ENCODE measurements at places on chromosomes 3 and 15.

DNA sequence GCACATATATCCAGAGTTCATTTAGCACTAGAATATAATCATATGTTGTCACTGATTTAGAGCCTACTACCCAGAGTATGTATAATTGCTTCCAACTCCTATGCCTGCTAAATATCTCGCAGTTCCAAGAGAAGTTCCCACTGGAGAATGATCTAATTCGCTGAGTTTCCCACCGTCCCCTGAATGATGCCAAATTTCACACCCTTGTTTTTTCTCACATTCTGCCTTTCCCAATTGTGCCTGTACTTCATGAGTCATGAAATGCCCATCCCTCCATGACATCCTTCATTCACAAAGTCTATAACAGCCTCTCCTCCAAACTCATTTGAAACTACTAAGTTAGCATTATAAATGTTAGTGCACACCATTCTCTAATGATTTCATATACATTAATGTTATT, 177.2 kb downstream of the CBLB start:
- DNase-seq, result no peak

DNA sequence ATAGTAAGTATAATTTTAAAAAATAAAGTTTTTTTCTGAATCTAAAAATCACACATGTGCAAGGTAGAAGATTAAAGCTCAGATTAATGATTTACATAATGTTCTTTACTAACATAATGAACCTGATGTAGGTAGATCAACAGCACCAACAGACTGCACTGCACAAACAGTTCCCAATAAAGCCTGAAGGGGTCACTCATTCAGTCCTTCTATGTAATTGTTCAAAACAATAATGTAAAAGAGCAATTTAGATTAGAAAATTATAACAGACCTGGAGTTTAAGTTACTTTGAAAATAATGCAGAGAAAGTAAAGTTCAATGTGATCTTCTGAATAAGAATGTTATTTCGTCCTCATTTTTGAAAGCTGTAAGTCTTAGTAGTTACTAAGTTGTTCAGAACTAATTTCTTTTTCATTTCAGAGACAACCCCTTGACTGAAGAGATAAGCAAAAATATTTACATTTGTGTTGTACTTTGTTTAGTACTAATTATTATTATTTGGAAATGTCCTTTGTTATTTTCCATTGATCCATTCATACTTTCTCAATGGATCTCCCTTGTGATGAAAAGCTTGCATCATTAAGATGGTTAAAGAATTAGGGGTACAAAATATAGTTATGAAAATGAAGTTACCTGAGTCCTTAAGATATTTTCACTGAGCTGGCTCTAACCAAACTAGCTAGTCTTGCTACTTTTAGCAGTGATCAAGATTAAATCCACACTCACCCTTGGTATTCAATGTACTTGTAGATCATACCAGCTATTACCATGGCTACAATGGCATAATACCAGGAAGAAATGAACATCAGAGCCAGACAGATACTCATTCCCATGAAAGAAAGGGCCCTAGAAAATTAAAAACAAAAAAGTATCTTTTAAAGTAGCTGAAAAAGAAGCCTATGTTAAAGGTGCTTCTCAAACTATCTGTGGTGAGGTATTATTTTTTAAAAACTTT, 16.8 kb downstream of the EMC4 start:
- peak; percentile 23 for DNase-seq

- peak; percentile 48 for DNase-seq
These were observed 923 bp downstream of the SIAH2 start for GRCh38 chr3:150761831-150762661.

GRCh38 chr3:185983495-185984141, 45.8 kb upstream of the TRA2B start:
- DNase-seq, result peak; percentile 15

GRCh38 chr15:60831540-60831939, 352.6 kb upstream of the ICE2 start:
- no peak for DNase-seq

- DNase-seq, result peak; percentile 22
These were observed 33.1 kb downstream of the CEP152 start for GRCh38 chr15:48777645-48778330.

DNA sequence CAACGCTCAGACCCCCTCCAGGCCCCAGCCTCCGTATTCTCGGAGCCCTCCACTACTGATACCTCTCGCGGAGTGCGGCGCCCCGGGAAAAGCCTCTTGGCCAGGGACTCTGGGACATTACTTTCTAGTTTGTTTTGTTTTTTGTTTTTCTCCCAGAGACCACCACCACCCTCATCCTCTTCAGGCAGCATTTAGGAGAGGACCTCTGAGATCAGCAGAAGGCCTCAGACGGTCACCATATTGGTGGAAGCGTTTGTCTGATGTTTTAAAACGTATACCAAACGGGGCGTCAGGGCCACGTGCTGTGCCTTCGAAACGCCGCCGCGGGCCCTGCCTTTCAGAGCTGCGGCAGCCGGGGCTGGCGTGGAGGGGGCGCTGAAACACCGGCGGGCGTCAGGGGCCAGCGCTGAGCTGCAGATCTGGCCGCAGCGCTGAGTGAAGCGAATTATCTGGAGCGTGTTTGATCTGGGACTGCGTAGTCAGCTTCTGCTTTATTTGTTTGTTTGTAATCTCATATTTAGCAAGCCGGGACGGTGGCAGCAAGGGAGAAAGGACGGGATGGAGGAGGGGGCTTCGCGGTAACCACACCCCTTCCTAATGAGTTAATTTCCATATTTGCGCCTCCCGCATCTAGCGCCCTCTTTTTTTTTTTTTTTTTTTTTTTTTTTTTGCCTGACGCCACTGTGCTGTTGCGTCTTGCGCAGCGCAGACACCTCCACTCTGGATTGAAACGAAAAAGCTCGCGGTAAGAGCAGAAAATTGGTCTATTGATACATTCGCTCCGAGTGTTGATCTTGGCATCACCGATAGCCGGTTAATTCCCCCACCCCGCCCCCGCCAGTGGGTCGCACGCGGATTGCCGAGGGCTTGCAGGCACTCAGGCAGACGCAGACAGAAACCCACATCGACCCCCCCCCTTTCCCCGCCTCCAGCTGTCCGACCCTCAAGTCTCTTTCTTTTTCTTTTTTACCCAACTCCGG, 14.9 kb downstream of the SOX2 start:
- peak; percentile 29 for DNase-seq

DNA sequence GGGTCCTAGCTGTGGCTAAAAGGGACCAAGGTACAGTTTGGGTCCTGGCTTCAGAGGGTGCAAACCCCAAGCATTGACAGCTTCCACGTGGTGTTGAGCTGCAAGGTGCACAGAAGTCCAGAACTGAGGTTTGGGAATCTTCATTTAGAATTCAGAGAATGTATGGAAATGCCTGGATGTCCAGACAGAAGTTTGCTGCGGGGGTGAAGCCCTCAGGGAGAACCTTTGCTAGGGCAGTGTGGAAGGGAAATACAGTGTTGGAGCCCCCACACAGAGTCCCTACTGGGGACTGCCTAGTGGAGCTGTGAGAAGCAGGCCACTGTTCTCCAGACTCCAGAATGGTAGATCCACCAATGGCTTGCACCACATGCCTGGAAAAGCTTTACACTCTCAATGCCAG, 17.9 kb downstream of the RNF13 start:
- no peak for DNase-seq

- DNase-seq, result no peak
These were observed 22.4 kb upstream of the CELF6 start for GRCh38 chr15:72342385-72342784.

- DNase-seq, result no peak
These were observed 907.4 kb downstream of the NTRK3 start for GRCh38 chr15:87349181-87349580.

GRCh38 chr15:42201801-42202200, 6.3 kb downstream of the VPS39 start:
- DNase-seq, result no peak

- no peak for DNase-seq
These were observed 780 bp downstream of the RPL22L1 start for GRCh38 chr3:170869239-170869590.

DNA sequence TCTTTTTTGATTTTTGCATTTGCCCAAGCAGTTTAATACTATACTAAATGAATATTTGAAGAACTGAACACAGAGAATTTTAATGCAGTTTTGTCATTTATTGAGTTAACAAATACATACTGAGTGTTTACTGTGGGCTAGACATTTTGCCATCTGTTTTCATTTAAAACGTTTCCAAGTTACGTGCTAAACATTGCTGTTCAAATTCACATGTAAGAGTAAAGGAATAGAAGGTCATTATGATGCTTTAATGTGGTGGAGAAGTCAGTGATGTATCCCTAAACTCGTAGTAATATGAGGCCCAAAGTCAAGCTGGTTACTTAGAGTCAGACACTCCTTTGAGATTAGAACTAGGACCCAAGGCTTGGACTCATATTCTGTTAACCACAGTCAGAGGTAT, 49.4 kb downstream of the CRYBG3 start:
- DNase-seq, result peak; percentile 8

- no peak for DNase-seq
These were observed 151.2 kb downstream of the EBLN2 start for GRCh38 chr3:73212683-73213082.

GRCh38 chr15:34019369-34019990, 19.5 kb downstream of the AVEN start:
- no peak for DNase-seq

DNA sequence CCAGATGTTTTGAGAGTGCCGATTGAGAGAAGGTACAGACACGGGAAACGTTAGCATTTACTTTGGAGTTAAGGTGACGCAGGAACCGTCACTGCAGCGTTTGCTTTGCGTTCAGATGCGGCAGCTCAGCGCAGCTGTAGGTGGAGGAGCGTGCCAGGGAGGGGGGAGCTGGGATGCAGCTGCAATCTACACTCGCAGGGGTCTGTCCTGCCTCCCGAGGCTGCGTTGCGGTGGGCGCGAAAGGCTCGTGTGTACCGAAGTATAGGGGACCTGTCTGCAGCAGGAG, 425 bp upstream of the FYTTD1 start:
- peak; percentile 62 for DNase-seq

GRCh38 chr15:84143753-84144314, 91.7 kb upstream of the GOLGA6L4 start:
- DNase-seq, result no peak

DNA sequence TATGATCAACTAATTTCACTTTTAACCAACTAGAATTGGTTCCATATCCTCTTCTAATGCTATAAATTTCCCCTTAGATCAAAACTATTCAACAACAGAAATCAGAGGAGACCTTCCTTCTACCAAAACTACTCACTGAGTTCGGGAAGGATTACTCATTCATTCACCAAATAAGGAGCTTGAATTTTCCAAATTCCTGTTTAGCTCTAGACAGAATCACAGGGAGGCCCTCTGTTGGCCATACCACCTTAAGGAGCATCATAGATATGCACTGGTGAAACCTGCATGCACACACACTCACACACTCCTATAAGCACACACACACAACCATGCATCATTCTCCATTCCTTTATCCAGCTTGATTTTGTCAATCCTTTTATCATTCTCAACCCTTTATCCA, 49.0 kb downstream of the SUCLG2 start:
- DNase-seq, result peak; percentile 78

- DNase-seq, result no peak
These were observed 63.1 kb downstream of the FOXP1 start for GRCh38 chr3:71520161-71521020.

DNA sequence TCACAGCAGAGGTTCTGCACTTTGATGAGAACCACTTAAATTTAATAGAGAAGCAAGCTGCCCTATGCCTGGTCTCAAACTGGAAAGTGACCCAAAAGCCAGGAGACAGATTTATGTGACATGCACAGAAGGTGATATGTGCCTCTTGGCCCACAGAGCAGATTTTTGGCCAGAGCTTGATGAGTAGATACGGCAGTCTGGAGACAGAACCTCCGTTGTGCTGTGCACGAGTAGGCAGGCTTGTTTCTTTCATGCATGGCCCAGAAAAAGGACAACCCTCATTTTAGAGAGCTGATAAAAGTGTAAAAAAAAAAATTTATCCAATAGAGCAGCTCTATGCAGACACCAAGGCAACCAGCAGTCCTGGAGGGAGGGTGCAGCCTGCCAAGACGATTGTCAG, 423.1 kb downstream of the CNTN6 start:
- DNase-seq, result no peak

DNA sequence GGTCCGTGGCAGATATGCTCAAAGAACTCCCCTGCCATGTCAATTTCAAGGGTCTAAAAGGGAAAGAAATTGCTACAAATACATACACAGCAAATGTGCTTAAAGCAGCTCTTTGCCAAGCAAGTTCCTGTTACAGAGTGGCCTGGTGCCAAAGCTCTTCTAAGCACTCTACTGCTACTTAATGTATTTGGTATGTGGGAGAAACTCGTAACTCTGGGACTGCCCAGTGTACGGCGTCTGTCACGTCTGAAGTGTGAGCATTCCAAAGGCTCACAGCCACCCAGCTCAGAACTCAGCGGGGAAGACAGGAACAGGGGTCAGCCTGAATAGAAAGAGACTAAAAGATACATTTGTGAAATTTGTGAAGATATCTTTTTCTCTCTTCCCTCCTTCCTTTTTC, 54.6 kb downstream of the RBMS3 start:
- peak; percentile 99 for DNase-seq

DNA sequence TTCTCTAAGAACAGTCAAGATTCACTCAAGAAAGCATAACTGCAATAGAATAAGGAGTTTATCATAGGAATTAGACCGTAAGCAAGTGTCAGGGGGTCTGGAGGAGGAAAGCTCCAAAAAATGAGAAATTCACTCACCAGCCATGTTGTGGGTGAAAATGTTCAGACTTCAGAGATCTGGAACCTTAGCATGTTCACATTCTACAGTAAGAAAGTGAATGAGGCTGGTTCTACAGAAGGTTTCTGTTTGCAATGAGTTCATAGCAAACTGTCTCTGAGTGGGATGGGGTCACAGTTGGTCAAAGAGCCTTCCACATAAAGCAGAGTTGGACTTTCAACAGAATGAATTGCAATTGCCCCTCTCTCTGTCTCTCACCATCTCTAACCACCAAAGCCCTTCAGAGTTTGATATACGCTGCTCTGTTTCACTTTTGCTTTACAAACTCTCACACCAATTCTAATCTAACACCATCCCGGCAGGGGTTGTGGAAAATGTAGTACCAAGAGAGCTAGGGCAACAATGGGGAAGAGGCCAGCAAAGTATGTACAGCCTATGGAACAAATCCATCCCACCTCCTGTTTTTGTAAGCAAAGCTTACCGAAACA, 581.8 kb upstream of the UBE2E2 start:
- DNase-seq, result no peak
